ENCODE measurements at places on chromosomes 4 and X. TPM values are rescaled to one million over a fixed set of nuclear protein-coding genes. Genes with fewer than 3 reads are reported as not detected.

GRCh38 chrX:95703696-95704095 is 980.9 kb upstream of the DIAPH2 start:
- no peaks in the 10 kb centered on the region for H3K36me3 ChIP-seq
- H3K27me3 ChIP-seq, result no peaks in the 10 kb centered on the region
- no peak for DNase-seq

DNA sequence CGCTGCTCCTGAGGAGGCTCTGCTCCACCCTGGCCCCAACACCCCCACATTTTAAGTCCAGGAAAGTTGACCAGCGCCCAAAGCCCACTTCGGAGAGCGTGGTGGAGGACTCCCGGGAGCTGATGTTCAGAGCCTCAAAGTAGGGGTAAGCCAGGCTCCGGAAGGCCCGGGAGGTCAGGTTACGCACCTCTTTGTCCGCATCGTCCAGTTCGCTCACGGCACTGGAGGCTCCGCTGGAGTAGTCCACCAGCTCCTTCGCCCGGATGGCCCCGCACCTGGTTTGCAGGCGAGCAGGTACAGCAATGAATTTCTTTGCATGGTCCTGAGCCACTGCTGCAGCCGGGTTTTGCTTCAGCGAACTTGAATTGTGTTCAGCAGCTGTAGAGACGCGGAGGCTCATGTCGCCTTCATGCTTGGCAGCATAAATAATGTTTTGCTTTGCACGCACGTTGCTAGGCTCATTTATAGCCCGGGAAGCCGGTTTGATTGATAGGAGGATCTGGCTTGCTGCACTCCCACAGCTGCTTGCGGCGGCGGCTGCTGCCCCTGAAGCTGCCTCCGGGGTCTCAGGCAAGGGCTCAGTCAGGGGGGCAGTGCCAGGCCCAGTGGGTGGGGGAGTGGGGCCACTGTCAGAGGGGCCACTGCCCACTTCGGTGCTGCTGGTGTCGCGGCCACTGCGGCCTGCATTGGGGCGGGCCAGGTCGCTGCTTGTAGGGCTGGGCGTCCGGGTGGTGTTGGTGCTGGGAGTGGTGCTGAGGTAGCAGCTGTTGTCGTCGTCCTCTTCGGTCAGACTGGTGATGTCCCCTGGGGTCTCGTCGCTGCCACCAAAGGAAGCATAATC is 4.8 kb downstream of the C4orf54 start:
- H3K4me3 ChIP-seq, result no peak overlapping the region
- H3K4me1 ChIP-seq, result peaks cover 8% of the 10 kb centered on the region
- no peak overlapping the region for H3K27ac ChIP-seq
- no peak for DNase-seq

The RTL9 gene
- total RNA-seq, result 0.91 TPM

The MAGEA3 gene
- total RNA-seq, result 0.58 TPM

DNA sequence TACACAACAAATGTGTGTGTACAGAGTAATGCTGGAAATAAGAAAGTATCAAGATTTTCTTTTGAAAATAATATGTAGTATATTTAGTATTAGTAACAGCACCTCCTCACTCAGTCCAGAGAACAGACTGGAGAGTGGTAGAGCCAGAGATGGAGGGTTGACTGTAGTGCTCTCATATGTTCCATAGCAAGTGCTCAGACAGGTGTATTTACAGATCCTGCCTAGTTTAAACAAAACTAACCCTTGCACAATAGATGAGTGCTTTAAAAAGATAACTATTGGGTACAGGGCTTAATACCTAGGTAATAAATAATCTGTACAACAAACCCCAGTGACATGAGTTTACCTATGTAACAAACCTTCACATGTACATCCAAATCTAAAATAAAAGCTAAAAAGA is 381.0 kb upstream of the EMCN start:
- H3K36me3 ChIP-seq, result no peaks in the 10 kb centered on the region
- no peak overlapping the region for H3K4me3 ChIP-seq
- H3K4me1 ChIP-seq, result no peaks in the 10 kb centered on the region

DNA sequence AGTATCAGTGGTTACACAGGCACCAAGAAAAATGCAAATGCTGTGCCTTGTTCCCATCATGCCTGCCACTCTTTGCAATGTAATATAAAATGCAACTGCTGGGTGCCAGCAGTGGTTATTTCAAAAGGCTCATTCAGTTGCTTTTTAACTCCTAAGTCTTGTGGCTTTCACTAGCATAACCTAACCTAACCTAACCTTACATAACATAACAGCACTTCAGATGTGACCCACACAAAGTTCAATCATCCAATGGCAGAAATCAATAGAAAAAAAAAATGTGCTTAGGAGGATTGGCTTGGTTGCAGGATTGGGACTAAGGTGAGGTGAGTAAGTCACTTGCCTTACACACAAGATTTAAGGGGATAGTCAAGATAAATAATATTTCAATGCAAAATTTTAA is 60.2 kb upstream of the VMA21 start:
- no peak overlapping the region for H3K4me3 ChIP-seq
- H3K36me3 ChIP-seq, result no peaks in the 10 kb centered on the region
- no peak overlapping the region for H3K27ac ChIP-seq
- DNase-seq, result no peak
- no peaks in the 10 kb centered on the region for H3K27me3 ChIP-seq

DNA sequence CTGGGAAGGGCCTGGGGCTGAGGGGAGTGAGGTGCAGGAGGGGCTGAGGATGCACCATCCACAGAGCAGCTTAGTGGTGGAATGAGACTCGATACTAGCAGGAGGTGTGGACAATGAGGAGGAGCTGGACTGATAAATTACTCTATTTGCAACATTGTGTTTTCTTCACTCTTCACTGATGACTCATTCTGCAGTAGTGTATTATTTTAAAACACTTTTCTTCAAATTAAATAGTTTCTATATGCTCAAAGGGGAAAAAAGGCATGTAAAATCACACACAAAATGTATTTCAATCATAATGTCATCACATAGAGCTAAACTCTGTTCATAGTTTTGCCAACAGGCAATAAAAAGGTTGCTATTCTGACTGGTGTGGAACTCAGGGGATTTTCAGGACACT is 467.0 kb upstream of the CTSO start:
- H3K27ac ChIP-seq, result no peak overlapping the region
- peak; percentile 6 for DNase-seq
- no peaks in the 10 kb centered on the region for H3K27me3 ChIP-seq
- H3K4me1 ChIP-seq, result no peaks in the 10 kb centered on the region
- no peaks in the 10 kb centered on the region for H3K36me3 ChIP-seq

DNA sequence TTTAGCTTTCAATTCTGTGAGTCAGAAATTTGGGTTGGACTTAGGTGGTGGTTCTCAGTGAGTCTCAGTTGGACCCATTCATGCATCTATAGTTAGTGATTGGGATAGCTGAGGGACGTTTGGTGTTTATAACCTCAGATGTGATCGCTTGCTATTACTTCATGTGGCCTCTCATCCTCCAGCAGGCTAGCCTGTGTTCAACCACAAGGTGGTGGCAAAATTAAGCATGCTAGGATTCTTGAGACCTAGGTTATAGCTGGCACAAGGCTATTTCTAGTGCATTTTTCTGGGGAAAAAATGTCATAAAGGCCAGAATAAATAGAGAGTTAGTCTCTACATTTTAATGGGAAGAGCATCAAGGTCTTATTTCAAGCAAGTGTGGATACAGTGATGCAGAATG is 10.9 kb upstream of the GRPR start:
- H3K27ac ChIP-seq, result no peak overlapping the region
- no peak overlapping the region for H3K4me3 ChIP-seq
- H3K4me1 ChIP-seq, result no peaks in the 10 kb centered on the region
- H3K27me3 ChIP-seq, result peaks cover 2% of the 10 kb centered on the region

GRCh38 chr4:179584101-179584500 is 2141.9 kb upstream of the AGA start:
- H3K27me3 ChIP-seq, result no peaks in the 10 kb centered on the region
- H3K4me1 ChIP-seq, result no peaks in the 10 kb centered on the region
- H3K4me3 ChIP-seq, result no peak overlapping the region
- H3K27ac ChIP-seq, result no peak overlapping the region
- no peak for DNase-seq
- no peaks in the 10 kb centered on the region for H3K36me3 ChIP-seq

The TRO gene
- 83.9 TPM for total RNA-seq

DNA sequence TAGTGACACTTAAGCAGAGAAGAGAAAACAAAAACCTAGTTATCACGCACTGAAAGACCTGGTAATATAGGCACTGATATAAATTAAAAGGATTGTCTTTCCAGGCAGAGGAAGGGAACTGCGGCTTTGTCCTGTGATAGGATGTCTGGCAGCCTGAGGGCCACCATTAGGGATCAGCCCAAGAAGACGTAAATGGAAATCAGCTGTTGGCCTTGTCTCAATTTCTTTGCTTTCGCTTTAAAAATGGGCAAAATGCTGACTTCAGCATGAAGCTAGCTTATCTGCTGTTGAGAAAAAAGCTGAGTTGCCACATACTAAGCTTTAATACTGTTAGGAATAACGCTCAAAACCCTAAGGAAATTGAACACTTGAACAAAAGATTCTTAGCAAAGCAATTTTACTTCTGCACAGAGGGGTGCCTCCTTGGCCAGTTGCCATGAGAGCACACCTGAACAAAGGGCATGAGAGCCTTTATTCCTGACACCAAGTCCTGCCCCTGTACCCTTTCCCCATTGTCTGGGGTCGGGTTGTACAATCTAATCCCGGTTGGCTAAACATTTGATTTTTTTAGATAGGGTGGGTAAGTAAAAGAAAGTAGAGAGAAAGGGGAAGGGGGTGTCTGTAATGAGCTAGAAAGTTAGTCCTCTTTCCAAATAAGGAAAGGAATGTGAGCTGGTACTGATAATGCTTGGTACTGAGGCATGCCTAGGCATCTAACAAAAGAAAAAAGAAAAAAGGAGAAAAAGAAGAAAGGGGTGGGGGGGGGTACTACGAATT is 85.1 kb upstream of the UCP1 start:
- no peaks in the 10 kb centered on the region for H3K27me3 ChIP-seq
- H3K27ac ChIP-seq, result no peak overlapping the region
- H3K36me3 ChIP-seq, result peaks cover 28% of the 10 kb centered on the region

The PPP1R2C gene
- total RNA-seq, result not detected

DNA sequence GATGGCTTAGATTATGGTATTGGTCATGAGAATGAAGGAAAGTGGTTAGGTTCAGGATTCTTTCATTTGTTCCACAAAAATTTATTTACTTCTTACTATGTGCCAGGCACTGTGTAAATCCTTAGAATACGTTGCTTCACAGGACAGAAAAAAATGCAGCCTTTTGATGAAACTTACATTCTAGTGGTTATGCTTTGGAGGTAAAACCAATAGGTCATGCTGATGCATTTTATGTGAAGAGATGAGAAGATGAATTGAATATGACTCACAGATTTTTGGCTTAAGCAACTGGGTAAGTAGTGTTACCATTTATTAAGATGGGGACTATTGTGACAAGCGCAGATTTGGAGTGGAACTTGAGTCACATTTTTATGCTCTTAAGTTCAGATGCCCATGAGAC is 165.3 kb downstream of the GLRA2 start:
- no peak overlapping the region for H3K4me3 ChIP-seq
- no peaks in the 10 kb centered on the region for H3K4me1 ChIP-seq
- H3K27me3 ChIP-seq, result no peaks in the 10 kb centered on the region
- no peaks in the 10 kb centered on the region for H3K36me3 ChIP-seq

The GPAT3 gene
- 0.50 TPM for total RNA-seq

DNA sequence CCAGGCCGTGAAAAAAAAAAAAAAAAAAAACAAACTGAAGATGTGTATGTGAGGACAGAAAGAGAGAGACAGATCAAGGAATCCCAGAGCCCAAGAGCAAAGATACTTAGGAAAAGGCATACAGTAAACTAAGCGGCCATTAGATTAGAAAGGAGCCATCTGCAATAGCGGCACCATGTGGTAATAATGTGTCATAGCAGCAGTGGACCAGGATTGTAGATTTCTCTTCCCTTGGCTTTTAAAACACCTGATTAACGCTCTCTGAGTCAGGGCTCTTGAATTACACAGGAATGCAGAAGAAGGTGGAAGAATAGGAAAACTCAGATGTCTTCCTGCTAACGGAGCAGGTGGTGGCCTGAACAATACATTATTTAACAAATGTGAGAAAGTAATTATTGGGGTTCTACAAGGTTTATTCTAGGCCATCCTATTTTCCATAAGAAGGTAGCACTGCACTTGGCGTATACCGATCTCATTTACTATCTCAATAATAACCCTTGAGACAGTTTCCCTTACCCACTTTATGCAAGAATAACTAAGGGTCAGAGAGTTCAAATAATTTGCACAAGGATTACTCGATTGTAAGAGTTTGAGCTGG is 182.7 kb downstream of the KCNIP4 start:
- no peak for DNase-seq
- H3K4me1 ChIP-seq, result peaks cover 7% of the 10 kb centered on the region
- no peaks in the 10 kb centered on the region for H3K36me3 ChIP-seq

DNA sequence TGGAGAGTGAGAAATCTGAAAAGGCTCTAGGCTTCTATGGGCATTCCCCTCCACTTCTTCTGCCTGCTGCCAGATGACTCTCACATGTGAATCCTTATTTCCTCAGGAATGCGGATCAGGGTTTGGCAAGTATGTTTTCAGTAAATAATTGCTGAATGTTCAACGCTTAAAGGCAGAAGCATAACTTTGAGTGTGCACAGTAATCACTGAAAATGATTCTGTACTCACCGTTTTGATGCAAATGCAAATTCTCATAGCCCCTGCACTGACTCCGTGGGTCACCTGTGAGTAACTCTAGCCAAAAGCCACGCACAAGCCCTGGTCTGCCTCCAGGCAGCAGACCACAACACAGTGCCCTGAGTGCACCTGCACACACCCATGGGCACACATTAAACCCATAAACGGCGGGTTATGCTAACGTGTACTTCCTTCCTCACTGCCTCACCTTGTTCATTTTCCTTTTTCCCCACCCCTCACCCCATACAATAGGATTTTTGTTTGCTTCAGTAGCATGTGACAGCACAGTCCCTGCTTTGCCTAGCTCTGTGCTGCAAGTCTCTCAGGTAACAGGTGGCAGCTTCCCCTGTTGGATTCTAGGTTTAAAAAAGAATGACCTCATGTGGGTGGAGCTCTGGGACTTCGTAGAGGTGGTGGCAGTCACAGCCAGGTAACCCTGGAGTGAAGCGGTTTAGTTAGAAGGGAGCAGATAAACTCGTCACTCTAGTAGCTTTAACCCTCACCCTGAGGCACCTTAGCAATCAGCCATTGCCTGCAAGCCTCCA is at the start of gene ARHGEF38:
Gene ARHGEF38 (plus strand): TSS at position 656 of the 782 bp plus-strand sequence. CDS start 146 bp downstream, outside the sequence.
- no peaks in the 10 kb centered on the region for H3K27me3 ChIP-seq
- H3K27ac ChIP-seq, result no peak within 1 kb of the TSS
- no peaks in the 10 kb centered on the region for H3K4me1 ChIP-seq
- H3K4me3 ChIP-seq, result no peak within 1 kb of the TSS

DNA sequence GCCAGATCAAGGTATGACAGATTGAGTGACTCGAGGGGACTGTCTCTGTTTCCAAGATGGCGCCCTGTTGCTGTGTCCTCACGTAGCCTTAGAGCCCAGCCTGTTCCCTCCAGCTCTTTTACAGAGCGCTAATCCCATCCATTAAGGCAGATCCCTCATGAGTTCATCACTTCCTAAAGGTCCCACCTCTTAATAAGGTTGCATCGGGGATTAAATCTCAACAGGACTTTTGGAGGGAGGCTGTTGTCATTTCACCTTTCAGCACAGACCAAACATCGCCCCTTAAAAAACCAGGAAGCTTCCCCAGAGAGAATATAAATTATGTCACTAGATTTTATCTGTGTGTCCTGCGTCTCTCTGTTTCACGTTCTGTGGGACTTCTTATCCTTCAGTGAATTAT is 32.6 kb upstream of the DHRSX start:
- H3K27me3 ChIP-seq, result peaks cover 8% of the 10 kb centered on the region
- H3K4me1 ChIP-seq, result no peaks in the 10 kb centered on the region
- no peak overlapping the region for H3K27ac ChIP-seq
- H3K4me3 ChIP-seq, result no peak overlapping the region
- no peak for DNase-seq

GRCh38 chrX:40277672-40278071 is 179.9 kb upstream of the BCOR start:
- no peaks in the 10 kb centered on the region for H3K27me3 ChIP-seq
- H3K27ac ChIP-seq, result no peak overlapping the region
- no peak overlapping the region for H3K4me3 ChIP-seq
- no peaks in the 10 kb centered on the region for H3K4me1 ChIP-seq
- DNase-seq, result no peak

The PNCK gene
- 0.65 TPM for total RNA-seq

Measured in astrocyte (in vitro differentiated cells and primary cell).